Adrenal gland (tissue), 19 donors: ENCODE measurements at places on chromosomes 1 and 21. TPM values are rescaled to one million over a fixed set of nuclear protein-coding genes. Genes with fewer than 3 reads are reported as not detected.

DNA sequence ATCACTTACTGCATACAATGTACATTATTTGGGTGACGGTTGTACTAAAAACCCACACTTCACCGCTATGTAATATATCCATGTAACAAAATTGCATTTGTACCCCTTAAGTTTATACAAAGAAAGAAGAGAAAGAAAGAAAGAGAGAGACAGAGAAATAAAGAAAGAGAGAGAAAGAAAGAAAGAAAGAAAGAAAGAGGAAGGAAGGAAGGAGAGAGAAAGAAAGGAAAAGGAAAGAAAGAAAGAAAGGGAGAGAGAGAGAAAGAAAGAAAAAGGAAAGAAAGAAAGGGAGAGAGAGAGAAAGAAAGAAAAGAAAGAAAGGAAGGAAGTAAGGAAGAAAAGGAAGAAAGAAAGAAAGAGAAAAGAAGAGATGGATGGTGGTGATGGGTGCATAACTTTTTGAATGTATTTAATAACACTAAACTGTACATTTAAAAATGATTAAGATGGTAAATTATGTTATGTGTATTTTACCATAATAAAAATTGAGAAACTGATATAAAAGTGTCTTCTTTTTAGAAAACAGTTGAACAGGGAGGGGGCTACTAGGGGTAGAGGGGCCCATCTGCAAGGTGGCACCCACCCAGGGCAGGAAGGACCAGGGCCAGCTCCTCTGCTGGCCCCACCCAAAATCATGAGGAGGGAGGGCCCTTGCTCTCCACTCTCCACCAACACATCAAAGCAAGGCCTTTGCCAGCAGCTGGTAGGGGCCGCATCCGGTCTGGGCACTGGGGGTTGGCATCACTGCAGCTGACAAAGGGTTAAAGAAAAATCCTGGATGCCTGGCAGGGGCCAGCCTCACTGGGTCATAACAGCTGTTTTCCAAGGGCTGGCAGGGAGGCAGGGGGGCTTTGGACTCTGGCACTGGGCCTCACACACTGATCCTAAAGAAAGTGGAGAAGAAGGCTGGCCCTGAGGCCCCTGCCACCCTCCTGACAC is 153.9 kb upstream of the EDN2 start:
- H3K27ac ChIP-seq = no peak overlapping the region
- H3K36me3 ChIP-seq = no peaks in the 10 kb centered on the region
- no peak for DNase-seq
- H3K4me3 ChIP-seq = no peak overlapping the region
- no peaks in the 10 kb centered on the region for H3K27me3 ChIP-seq

DNA sequence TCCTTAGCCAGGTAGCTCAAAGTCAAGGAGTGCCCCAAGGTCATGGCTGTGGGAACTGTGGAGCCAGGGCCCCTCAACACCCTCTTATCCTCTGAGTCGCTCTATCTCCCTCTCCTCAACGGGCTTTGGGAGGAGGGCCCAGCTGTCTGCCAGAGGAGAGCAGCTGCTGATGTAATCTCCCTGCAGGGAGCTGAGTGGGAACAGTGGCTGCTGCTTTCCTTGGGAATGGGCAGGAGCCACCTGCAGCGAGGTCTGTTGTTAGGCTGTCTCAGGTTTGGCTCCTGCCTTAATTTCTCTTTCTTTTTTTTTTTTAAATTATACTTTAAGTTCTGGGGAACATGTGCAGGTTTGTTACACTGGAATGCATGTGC is 58.8 kb upstream of the MAP1LC3C start:
- H3K4me3 ChIP-seq = no peak overlapping the region
- H3K27ac ChIP-seq = no peak overlapping the region
- DNase-seq = no peak

SH2D5 gene
- total RNA-seq = not detected

GRCh38 chr1:210363119-210363518 is 34.4 kb downstream of the HHAT start:
- no peaks in the 10 kb centered on the region for H3K27me3 ChIP-seq
- no peak for DNase-seq

- H3K27me3 ChIP-seq = no peaks in the 10 kb centered on the region
- no peaks in the 10 kb centered on the region for H3K36me3 ChIP-seq
- no peak for DNase-seq
- peaks cover 23% of the 10 kb centered on the region for H3K4me1 ChIP-seq
- no peak overlapping the region for H3K4me3 ChIP-seq
Observed at GRCh38 chr1:153631047-153632022, 2.5 kb upstream of the CHTOP start.

DNA sequence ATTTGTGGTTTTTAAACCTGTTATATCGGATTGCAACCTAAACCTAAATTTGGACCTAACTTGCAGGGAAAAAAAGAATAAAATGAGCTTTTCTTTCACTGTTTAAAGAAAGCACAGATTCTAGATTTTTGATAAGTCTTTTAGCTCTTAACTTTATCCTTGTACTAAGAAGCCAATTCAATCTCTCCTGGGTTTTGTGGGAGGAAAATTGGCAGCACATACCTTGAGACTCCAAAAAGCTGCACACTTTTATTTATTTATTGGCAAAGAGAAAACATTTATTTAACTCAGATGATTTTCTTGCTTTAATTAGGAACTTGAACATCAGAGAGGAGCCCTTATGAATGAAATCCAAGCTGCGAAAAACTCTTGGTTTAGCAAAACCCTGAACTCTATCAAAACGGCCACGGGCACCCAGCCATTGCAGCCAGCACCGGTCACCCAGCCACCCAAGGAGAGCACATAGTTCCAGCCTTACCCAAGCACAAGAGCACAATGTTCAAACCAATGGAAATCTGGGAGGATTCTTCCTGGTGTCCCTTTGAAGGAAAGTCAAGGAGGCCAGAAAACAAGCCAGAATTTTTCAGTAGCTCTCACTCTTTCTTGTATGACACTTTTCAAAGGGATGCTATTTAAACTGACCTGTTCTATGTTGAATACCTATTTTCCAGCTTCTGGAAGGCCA is 10.1 kb upstream of the CACYBP start:
- no peaks in the 10 kb centered on the region for H3K36me3 ChIP-seq
- DNase-seq = no peak
- H3K4me1 ChIP-seq = peaks cover 11% of the 10 kb centered on the region
- peak overlapping the region; percentile 87 for H3K27ac ChIP-seq

GRCh38 chr1:39154553-39155421 is 49.7 kb upstream of the MACF1 start:
- no peak overlapping the region for H3K4me3 ChIP-seq
- H3K27me3 ChIP-seq = no peaks in the 10 kb centered on the region

DNA sequence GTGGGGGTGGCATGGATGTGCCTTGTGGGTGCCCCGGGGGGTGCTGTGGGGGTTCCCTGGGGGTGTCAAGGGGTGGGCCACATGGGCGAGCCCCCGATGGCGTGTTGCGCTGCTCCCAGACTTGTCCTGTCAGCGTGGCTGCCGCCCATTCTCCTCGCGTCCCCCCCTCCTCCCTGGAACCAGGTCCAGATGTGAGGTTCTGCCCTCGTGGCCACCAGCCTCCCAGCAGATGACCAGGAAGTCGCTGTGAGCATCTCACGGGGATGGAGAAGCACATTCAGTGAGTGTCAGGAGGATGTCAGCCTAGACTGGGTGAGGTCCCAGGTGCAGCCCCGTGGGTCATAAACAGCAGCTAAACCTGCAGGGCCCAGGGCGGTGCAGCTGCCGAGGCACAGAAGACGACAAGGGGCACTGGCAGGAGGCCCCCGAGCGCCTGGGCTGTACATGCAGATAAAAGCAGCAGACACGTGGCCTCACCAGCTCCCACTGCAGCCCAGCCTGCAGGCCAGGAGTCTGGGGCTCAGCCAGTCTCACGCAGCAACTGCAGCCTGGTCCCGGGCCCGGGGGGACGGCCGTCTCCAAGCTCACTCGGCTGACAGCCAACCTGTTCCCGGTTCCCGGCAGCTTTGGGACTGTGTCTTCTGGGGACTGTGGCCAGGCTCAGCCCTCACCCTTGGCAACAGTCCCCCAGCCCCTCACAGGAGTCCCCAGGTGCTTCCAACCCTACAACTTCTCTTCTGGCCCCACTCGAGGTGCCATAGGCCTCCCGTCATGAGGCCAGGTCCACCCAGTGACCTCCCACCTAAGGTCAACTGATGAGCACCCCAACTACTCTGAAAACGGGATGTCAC is 17.5 kb upstream of the COL6A2 start:
- H3K27me3 ChIP-seq = no peaks in the 10 kb centered on the region
- H3K27ac ChIP-seq = no peak overlapping the region
- H3K4me3 ChIP-seq = no peak overlapping the region
- DNase-seq = peak; percentile 23
- H3K4me1 ChIP-seq = no peaks in the 10 kb centered on the region
- no peaks in the 10 kb centered on the region for H3K36me3 ChIP-seq

DNA sequence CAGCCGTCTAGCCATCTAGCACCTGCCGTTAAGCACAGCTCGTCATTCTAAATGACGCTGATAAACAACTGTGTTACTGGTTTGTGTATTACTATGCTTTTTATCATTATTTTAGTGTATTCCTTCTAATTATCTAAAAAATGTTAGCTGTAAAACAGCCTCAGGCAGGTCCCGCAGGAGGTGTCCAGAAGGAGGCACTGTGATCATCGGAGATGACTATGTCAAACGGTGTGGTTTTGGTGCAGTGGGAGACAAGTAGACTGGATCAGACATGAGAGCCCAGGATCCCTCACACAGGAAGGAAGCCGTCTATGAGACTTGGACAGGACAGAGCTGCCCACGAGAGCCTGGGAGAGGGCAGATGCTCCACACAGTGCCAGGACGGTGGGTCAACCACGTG is 55.3 kb upstream of the COL6A1 start:
- H3K27me3 ChIP-seq = no peaks in the 10 kb centered on the region
- H3K27ac ChIP-seq = no peak overlapping the region
- no peaks in the 10 kb centered on the region for H3K36me3 ChIP-seq
- no peak overlapping the region for H3K4me3 ChIP-seq

GRCh38 chr1:51175278-51175677 is 60.8 kb upstream of the RNF11 start:
- no peak for DNase-seq
- no peak overlapping the region for H3K4me3 ChIP-seq
- no peaks in the 10 kb centered on the region for H3K36me3 ChIP-seq
- H3K27me3 ChIP-seq = no peaks in the 10 kb centered on the region

GRCh38 chr1:179586107-179586823 is 5.4 kb upstream of the TDRD5 start:
- peaks cover under 1% of the 10 kb centered on the region for H3K27me3 ChIP-seq
- H3K4me3 ChIP-seq = no peak overlapping the region
- peak overlapping the region; percentile 70 for H3K27ac ChIP-seq
- peak; percentile 76 for DNase-seq
- H3K4me1 ChIP-seq = no peaks in the 10 kb centered on the region
- H3K36me3 ChIP-seq = no peaks in the 10 kb centered on the region

- no peaks in the 10 kb centered on the region for H3K27me3 ChIP-seq
- no peaks in the 10 kb centered on the region for H3K4me1 ChIP-seq
- H3K36me3 ChIP-seq = no peaks in the 10 kb centered on the region
- no peak for DNase-seq
- H3K4me3 ChIP-seq = no peak overlapping the region
Observed at GRCh38 chr1:42931108-42931539, 27.5 kb downstream of the SLC2A1 start.

DNA sequence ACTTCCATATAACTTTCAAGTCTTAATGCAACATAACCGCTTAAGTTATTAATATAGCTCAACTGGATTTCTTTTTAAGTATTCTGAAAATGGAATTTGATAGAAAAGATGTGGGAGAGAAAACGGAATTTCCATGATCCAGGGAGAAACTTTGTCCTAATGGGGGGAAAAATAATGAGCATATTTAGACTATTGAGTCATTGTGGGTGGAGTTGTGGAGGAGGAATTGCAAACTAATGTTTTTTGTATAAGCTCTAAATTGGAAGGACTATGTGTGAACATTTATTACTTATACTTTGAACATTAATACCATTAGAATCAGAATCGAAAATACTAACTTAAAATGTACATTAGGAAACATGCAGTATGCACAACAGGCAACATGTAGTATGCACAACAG is 159.9 kb upstream of the NEGR1 start:
- no peak for DNase-seq
- no peaks in the 10 kb centered on the region for H3K27me3 ChIP-seq
- H3K36me3 ChIP-seq = no peaks in the 10 kb centered on the region
- H3K4me1 ChIP-seq = no peaks in the 10 kb centered on the region

TTC34 gene
- total RNA-seq = 0.12 TPM

- H3K27me3 ChIP-seq = no peaks in the 10 kb centered on the region
- no peak overlapping the region for H3K27ac ChIP-seq
Observed at GRCh38 chr1:4133297-4133938, 233.3 kb upstream of the C1orf174 start.

DNA sequence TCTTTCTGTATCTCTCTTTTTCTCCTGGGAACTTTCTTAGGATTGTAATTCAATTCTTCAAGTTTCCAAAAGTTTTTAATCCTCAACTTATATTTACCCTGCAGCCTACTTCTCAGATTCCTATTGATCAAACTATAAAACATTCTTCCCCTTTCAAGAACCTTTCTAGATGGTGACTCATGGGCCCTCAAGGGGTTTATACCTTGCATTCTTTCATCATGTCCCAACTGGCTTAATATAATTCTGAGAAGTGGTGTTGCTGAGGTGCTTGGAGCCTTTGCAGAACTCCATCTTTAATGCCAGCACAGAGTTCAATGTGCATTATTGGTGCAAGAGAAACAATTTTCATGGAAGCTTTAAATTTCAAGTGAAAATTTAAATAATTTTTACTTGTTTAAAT is 273.4 kb downstream of the VAV3 start:
- H3K4me3 ChIP-seq = no peak overlapping the region
- H3K27me3 ChIP-seq = no peaks in the 10 kb centered on the region
- no peak overlapping the region for H3K27ac ChIP-seq
- H3K36me3 ChIP-seq = no peaks in the 10 kb centered on the region

DNA sequence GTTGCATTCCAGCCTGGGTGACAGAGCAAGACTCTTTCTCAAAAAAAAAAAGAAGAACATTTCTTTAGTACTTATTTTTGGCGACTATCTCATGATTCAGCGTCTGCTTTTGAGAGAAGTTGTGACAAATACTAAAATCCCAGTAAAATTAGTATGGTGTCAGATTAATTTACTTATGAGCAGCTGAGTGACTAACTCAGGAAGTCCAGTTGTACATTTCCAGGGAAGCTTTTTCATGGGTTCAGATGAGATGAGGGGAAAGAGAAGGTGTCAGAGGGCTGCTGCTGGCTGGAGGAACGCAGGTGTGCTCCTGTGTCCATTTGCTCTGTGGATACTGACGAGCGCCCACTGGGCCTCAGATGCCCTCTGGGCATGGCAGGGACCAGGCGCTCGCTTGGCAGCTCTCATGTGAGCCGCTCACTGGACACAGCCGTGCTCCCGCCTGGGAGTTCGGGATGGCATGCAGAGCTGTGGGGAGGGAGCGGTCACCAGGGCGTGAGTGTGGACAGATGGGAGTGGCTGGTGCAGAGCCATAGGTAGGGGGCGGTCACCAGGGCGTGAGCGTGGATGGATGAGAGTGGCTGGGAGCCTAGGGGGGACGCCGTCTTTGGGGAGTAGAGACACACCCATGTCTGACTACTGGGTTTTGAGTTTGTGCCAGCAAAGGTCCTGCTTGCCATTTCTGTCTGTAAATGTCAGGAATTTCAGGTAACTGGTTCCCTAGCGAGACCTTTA is 55.0 kb downstream of the ADARB1 start:
- H3K27me3 ChIP-seq = no peaks in the 10 kb centered on the region
- H3K36me3 ChIP-seq = no peaks in the 10 kb centered on the region
- peaks cover 56% of the 10 kb centered on the region for H3K4me1 ChIP-seq

GRCh38 chr1:243842161-243842560 is 7.9 kb downstream of the AKT3 start:
- H3K36me3 ChIP-seq = no peaks in the 10 kb centered on the region
- no peaks in the 10 kb centered on the region for H3K27me3 ChIP-seq
- H3K4me1 ChIP-seq = peaks cover 3% of the 10 kb centered on the region
- H3K4me3 ChIP-seq = no peak overlapping the region

NCF2 gene
- total RNA-seq = 9.2 TPM
